Fibroblast of mammary gland (primary cell): ENCODE measurements at places on chromosomes 3 and 15.

DNA sequence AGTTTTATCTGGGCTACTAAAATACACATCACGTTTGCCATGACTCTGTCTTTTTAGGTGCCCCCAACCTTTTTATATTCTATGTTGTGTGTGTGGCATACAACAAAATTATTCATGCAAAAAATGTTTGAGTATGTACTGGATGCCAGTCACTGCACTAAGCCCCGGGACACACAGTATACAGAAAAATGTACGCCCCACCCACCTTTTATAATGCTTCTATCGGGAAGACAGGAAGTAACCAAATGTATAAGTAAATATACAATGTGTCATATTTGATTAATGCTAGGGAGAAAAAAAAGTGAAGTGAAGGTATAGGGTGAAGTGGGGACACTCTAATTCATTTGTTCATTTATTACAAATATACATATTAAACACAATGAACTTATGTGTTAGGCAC, 503.4 kb upstream of the MDFIC2 start:
- DNase-seq = no peak

DNA sequence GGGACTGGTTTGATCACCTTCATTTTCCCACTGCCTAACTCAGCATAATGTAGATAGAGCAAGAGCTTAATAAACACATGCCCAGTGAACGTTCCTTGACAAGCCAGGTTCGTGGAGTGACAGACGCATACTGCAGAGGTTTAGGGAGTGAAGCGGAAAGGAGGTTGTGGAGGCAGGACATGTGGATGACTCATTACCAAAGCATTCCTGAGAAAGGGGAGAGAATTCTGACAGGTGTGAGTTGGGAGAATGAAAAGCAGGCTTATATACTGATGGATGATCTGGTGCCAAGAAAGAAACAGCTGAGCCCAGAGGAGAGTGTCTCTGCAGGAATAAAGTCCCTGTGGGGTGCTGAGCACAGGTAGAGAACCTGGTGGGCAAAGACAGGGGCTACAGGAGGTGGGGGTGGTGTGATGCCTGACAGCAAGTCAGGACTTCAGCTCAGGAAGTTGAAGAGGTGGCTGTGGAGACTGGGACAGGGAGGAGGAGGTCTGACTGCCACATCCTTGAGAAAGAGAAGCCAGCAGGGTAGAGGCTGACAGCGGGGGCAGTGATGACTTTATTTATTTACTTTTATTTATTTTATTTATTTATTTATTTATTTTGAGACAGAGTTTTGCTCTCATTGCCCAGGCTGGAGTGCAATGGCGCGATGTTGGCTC, 2.4 kb upstream of the RPL29 start:
- DNase-seq = no peak

- DNase-seq = peak; percentile 17
Measured at GRCh38 chr3:128864351-128864811, 15.0 kb upstream of the ACAD9 start.

- DNase-seq = no peak
Measured at GRCh38 chr15:41039121-41039520, 77.0 kb downstream of the INO80 start.

DNA sequence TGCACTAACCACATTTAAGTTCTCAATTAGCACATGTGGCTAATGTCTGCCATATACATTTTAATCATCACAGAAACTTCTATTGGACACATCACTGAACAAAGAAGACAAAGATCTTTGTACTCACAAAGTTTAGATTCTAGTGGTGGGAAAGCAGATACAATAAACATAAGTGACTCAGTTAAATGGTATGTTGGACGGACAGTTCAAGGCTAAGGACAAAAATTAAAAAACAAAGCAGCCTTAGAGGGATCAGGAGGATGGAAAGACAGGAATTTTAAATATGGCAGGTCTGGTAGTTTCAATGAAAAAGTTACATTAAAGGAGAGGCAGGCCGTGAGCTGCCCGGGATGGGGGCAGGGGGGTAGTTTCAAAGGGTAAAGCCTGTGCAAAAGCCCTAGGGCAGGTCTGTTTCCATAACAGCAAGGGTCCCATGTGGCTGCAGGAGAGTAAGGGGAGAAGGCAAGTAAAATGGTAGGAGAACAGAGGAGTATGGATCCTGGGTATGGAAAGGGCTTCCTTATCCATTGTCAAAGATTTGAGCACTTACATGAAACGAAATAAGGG, 220.7 kb downstream of the FHIT start:
- peak; percentile 6 for DNase-seq

GRCh38 chr3:56744016-56744415, 57.7 kb downstream of the ARHGEF3 start:
- DNase-seq = no peak

GRCh38 chr15:56042982-56043980, 49.9 kb upstream of the NEDD4 start:
- peak; percentile 19 for DNase-seq

- DNase-seq = peak; percentile 62
Measured at GRCh38 chr3:24315971-24316370, 178.7 kb downstream of the THRB start.

DNA sequence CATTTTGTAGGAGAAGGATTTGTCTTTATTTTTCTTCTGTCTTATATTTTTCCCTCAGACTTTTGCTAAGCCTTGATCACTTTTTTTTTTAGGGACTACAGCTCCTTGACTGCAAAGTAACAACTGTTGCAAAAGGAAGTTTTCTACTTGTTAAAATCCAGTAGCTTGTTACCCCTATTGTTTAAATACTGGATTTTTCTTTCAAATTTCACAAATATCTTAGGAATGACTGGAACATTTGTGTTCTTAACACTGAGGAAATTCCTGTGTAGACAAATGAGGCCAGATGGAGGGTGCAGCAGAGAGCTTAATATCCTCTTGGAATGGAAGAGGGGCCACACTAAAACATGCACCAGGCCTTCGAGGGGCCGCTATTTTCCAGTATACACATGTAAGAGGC, 3.2 kb upstream of the PGPEP1L start:
- no peak for DNase-seq

DNA sequence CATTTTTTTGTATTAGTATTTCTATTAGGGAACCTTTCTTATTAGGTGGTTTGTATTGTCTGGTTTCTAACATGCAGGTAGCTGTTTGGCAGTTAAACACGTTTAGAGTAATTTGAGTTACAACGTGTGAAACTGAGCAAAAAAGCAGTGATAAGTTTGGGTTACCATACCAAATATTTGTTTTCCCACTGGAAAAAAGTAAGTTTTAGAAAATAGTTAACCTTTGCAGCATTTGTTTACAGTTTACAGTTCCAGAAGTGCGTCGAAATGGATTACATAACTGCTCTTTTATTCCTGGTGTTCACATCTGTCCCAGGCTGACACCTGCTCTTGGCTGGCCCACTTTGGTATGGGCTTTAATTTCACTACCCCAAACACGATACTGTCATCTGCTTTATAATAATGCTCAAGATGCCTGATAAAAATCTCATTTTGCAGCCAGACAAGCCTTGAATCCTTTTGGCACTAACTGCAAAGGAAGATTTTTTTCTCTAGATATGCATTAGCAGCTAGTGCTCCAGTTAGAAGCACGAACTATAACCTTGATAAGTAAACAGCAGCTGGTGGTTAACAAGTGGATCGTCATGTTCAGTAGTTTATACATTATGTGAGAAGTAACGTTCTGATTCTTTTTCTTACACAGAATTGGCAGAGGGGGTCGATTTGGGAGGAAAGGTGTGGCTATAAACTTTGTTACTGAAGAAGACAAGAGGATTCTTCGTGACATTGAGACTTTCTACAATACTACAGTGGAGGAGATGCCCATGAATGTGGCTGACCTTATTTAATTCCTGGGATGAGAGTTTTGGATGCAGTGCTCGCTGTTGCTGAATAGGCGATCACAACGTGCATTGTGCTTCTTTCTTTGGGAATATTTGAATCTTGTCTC, 5.3 kb downstream of the EIF4A2 start:
- DNase-seq = no peak

- no peak for DNase-seq
Measured at GRCh38 chr3:41207355-41207754, 8.1 kb downstream of the CTNNB1 start.

- no peak for DNase-seq
Measured at GRCh38 chr3:158169091-158169491, 59.2 kb downstream of the RSRC1 start.

DNA sequence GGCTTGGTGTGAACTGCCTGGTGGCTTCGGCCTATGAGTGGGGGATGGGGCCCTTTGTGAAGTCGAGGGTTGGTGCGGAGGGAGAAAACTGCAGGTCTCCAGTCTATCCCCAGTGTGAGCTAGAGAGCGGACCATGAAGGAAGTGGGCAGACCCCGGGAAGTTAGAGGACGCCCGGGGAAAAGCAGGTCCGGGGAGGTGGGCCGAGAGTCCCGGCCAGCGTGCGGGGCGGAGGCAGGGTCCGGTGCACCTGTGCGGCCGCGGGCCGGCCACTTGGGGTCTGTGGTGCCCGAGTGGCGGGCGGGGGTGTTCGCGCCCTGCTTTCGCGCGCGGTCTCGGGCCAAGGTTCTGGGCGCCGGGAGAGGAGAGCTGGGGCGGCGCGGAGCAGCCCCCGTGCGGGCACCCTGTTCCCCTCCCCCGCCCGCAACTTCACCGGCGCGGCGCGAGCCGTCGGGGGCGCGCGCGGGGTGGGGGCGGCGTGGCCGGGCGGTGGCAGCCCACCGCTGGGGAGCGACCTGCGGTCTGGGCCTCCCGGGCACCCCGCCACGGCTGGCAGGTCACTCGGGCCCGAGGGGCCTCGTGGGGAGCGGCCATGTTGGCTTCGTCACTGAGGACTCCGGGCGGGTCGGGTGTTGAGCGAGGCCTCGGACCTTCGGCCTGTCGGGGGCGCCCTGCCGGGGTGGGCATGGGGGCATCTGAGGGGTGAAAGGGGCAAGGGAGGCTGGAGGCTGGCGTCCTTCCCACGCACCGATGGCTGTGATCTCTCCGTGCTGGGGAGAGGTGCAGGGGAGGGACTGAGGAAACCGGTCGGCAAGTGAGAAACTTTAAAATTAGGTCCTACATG, 4.8 kb downstream of the UBE2E1 start:
- no peak for DNase-seq

DNA sequence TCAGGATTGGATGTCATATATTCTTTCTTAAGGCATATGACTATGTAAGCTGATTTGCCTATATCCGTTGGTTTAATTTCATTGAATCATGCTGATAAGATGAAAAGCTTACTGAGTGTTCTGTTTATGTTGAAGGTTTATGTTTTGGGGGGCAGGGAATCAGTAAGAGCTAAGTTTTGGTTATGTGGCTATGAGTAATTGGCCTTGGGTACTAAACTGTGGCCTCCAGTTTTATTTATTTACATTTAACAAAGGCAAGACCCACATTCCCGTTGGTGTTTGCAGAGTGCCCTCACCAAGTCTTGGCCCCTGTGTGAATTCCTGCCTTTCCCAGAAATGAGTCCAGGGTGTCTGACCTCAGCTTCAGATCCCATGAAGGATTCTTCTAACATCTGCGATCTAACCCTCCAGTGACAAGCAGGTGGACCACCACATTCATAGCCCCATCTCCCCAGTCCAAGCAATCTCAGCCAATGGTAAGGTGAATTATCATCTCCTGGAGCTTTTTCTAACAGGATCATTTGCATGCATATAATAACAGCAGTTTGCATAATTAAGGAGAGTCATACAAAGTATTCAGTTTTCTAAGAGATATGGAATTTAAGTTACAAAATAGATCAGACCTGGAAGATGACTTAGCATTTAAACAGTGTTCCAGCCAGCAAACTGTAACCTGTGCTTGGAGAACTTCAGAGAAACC, 27.4 kb downstream of the GLDN start:
- peak; percentile 58 for DNase-seq

- DNase-seq = peak; percentile 91
Measured at GRCh38 chr3:183664913-183665381, 29.5 kb downstream of the KLHL24 start.

- no peak for DNase-seq
Measured at GRCh38 chr3:88032245-88032644, 26.6 kb downstream of the CGGBP1 start.

GRCh38 chr3:114841515-114841914, 305.6 kb downstream of the ZBTB20 start:
- DNase-seq = peak; percentile 19

GRCh38 chr3:128231606-128232005, 78.3 kb downstream of the EEFSEC start:
- no peak for DNase-seq

DNA sequence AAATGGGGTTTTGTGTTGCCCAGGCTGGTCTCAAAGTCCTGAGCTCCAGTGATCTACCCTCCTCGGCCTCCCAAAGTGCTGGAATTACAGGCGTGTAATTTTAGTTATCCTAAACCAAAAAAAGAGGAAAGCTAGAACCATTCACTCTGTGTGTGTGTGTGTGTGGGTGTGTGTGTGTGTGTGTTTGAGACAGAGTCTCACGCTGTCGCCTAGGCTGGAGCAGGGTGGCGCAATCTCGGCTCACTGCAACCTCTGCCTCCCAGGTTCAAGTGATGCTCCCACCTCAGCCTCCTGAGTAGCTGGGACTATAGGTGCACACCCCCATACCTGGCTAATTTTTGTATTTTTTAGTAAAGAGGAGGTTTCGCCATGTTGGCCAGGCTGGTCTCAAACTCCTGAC, 84.0 kb downstream of the TFDP2 start:
- DNase-seq = no peak

DNA sequence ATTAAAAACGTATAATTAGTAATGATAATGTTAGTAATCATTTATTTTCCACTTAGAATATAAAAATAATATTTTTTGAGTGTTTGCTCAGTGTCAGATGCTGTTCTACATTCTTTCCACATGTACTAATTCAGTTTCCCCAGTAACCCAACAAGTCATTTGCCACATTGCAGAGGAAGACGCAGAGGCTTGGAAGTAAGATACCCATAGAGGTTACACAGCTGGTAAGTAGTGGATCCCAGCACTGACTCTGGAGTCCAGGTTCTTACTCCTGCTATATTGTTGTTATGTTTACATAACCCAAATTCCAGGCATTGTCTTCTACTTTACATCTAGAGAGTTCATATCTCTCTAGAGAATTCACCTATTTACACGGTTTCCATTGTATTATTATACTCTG, 48.2 kb upstream of the MYO5C start:
- DNase-seq = no peak

GRCh38 chr15:34986326-34986725, 1.8 kb downstream of the ZNF770 start:
- no peak for DNase-seq

GRCh38 chr3:13075318-13075717, 2.1 kb upstream of the IQSEC1 start:
- no peak for DNase-seq

DNA sequence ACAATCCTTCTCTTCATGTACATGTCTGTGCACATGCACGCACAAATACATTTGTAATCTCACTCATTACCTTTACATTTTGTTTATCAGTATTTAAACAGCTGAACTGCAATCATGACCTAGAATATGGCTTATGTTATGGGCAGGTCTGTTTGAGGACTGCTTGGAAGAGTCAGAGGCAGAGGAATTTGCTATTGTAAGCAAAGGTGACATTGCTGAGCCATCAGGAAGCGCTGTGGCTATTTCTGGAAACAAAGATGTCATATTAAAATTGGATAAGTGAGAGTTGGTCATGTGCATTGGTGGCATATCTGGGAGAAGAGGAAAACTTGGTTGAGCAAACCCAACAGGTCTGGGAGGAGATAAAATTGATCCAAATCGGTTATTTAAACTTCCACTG, 41.6 kb downstream of the USF3 start:
- no peak for DNase-seq

- DNase-seq = peak; percentile 89
Measured at GRCh38 chr15:94263341-94264273, 32.2 kb downstream of the MCTP2 start.

- no peak for DNase-seq
Measured at GRCh38 chr15:40937762-40938535, 8.8 kb downstream of the DLL4 start.

- DNase-seq = no peak
Measured at GRCh38 chr15:45201557-45201859, 13.7 kb upstream of the SHF start.
